Large intestine (tissue), 12 donors: ENCODE measurements at places on chromosomes 5 and 9. TPM values are rescaled to one million over a fixed set of nuclear protein-coding genes. Genes with fewer than 3 reads are reported as not detected.

C5orf34 gene
- polyA plus RNA-seq = 3.0 TPM

GRCh38 chr9:111825468-111826145 lies 30.9 kb upstream of the SHOC1 start:
- DNase-seq = no peak
- no peak overlapping the region for H3K27ac ChIP-seq
- no peaks in the 10 kb centered on the region for H3K36me3 ChIP-seq
- no peaks in the 10 kb centered on the region for H3K27me3 ChIP-seq
- no peaks in the 10 kb centered on the region for H3K4me1 ChIP-seq

CCDC180 gene
- polyA plus RNA-seq = 7.5 TPM

- H3K4me3 ChIP-seq = no peak overlapping the region
- H3K27me3 ChIP-seq = no peaks in the 10 kb centered on the region
- H3K4me1 ChIP-seq = no peaks in the 10 kb centered on the region
Measured at GRCh38 chr5:33281431-33281843, 159.3 kb upstream of the TARS1 start.

GRCh38 chr5:123220621-123221146 lies 131.6 kb downstream of the PRDM6 start:
- no peak overlapping the region for H3K27ac ChIP-seq
- H3K4me1 ChIP-seq = no peaks in the 10 kb centered on the region
- H3K27me3 ChIP-seq = no peaks in the 10 kb centered on the region
- no peaks in the 10 kb centered on the region for H3K36me3 ChIP-seq
- DNase-seq = no peak

LEAP2 gene
- polyA plus RNA-seq = 12.3 TPM

GRCh38 chr9:89358985-89359384 lies 40.7 kb downstream of the SECISBP2 start:
- no peak overlapping the region for H3K27ac ChIP-seq
- no peaks in the 10 kb centered on the region for H3K4me1 ChIP-seq
- no peak overlapping the region for H3K4me3 ChIP-seq
